ENCODE measurements at places on chromosomes 7 and 10.

GRCh38 chr7:147896121-147896520 is 694.4 kb upstream of the C7orf33 start:
- no peak for DNase-seq

GRCh38 chr7:129769400-129769774 is 157.9 kb downstream of the NRF1 start:
- no peak for DNase-seq

- no peak for DNase-seq
These were observed 24.3 kb downstream of the ABCB4 start for GRCh38 chr7:87451187-87451586.

- DNase-seq = no peak
These were observed 42.7 kb upstream of the CACNB2 start for GRCh38 chr10:18097524-18097923.

DNA sequence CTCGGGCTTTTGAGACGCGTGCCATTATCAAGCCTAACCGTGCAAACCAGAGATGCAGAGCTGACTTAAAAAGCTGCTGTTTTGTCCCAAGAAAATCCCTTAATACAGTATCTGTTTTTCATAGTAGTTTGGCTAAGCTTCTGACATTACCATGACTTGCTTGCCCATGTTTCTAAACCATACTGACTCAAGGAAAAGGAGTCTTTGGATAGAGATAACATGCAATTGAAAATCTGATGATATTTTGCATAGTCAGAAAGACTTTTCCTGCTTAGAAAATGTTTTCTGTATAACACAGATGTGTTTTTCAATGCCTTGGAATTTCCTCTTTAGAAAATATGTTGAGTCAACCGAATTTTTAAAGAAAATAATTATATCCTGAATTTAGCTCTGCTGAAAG is 21.5 kb upstream of the AKR1E2 start:
- no peak for DNase-seq

- DNase-seq = no peak
These were observed 85.9 kb downstream of the CDK6 start for GRCh38 chr7:92750447-92750839.

GRCh38 chr10:66982792-66983474 is 57.1 kb downstream of the LRRTM3 start:
- peak; percentile 36 for DNase-seq

DNA sequence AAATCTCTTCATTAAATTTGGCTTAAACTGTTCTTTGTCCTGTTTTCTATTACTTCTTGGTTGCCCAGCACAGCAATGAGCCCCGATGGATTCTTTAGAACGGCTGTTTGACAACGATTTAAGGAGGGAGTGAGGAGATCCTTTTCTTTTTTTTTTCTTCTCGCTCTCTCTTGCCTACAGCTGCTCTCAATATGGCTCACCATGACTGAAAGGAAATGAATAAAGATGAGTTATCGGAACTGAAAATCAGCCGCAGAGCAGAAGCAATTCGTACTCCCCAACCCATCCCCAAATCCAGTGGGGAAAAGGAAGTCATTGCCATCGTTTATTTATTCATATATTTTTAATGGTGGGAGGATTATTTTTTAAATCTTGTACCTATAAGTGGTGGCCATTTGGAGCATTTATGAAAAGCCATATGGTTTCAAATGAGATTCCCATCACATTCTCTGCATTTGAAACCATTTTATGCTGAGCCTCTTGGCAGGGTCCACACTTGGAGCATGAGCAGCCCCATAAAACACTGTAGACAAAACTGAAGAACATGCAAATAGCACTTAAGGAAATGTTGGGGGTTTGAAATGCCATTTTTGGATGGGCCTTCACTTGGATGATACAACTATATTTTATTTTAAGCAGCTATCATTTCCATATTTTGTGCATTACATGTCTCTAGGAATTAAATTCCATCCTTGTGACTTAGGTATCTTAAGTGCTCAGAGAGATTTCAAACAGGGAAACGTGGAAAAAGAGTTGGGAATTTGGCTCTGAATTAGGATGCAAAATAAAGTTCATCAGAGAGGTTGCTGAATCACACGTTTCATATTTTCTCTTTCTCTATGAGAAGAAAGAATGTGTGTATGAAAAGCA is 107.7 kb upstream of the FZD1 start:
- DNase-seq = no peak

GRCh38 chr7:22854158-22855048 is 31.8 kb upstream of the TOMM7 start:
- peak; percentile 21 for DNase-seq

GRCh38 chr7:53744403-53744760 is 708.9 kb downstream of the POM121L12 start:
- no peak for DNase-seq

DNA sequence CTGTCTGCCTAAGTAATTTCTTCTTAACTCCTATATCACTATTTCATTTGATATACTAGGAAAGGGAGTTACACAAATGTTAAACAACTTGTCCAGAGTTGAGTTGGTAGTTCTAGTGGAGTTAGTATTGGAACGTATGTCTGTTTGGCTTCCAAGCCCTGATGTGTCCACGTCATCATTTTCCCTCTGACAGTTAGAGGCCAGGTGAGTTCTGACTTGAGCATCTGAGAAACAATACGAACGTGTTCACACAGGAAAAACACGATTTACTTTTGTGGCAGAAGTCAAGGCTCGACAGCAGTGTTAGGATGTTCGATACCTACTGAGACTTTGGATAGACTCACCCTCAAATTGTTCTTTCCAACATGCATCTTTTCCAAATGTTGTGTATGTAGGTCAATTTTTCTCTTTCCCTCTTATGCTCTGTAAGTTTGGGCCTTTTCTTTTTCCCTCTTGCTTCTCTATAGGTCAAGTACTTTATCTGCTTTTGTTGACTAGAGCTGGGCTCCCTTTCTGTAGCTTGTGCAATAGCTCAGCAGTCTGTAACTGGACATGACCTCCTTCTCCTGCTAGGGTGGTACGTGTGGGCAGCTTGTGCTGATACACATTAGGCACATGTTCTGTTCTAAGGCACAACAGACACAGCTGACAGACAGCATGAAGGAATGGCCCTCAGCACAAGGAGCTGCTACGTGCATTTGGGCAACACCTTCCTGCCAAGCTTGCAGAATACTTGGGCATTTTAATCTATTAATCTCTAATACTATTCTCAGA is 222.9 kb downstream of the PTEN start:
- DNase-seq = no peak

DNA sequence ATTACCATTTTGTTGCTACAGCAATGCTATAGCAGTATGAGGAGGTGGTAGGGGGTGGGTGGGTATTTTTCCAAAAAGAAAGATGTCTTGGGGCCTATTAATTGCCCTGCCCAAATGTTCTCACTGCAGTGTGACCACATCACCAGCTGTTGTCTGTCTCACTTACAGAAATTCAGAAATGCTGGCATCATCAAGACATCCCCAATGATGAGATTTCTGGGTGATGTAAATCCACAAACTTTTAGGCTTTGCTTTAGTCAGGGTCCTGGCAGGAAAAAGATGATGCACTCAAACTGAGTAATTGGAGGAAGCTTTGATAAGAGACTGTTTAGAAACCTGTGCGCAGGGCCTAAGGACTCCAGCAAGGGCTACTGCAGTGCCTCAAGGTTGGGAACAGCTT is 56.2 kb upstream of the OPN4 start:
- DNase-seq = no peak

GRCh38 chr10:110857265-110858171 is 14.2 kb upstream of the PDCD4 start:
- DNase-seq = no peak

DNA sequence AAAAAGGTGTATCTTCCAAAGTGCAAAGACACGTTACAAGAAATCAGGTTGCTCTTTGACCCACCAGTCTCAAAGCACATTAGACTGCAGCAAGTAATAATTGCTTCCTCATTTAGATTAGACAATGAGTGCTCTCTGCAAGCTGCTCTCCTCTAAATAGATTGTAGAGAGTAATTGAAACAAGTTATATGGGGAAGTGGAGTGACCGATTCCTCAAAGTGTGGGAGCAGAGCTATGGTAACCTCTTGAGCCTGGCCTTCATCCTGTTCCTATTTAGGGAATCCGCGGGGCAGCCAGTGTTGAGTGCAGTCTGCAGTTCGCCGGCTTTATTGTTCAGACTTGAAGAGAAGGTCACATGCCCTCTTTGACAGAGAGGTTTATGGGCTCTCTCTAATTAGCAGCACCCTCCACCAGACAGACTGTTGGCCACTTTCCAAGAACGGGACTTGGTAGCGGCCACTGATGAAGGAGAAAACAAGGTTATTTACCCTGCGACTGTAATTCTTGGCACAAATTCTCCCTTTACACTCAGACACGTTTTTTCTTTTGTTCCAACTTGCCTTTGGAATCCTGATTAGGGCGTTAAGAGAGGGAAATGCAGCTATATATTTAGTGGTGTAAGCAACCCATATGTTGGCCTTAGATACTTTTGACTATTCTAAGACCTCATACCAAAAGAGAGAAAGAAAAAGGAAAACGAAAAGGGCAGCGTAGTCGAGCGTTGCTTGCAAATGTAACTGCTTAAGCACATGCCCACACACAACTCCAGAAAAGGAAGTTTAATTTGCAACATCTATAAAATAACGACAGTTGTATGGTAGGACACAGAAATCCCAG is 107.5 kb downstream of the REEP3 start:
- peak; percentile 82 for DNase-seq

- no peak for DNase-seq
These were observed 204.9 kb upstream of the FRMD4A start for GRCh38 chr10:14535457-14536130.

GRCh38 chr10:106972381-106972780 is 192.1 kb downstream of the SORCS1 start:
- DNase-seq = no peak

- DNase-seq = no peak
These were observed 43.7 kb upstream of the PRKAR1B start for GRCh38 chr7:770741-771166.

GRCh38 chr10:31319602-31320549 is 860 bp downstream of the ZEB1 start:
- peak; percentile 65 for DNase-seq

GRCh38 chr10:14665865-14666857 is 108.5 kb downstream of the FAM107B start:
- DNase-seq = no peak

GRCh38 chr7:818031-818699 is 14.1 kb upstream of the SUN1 start:
- DNase-seq = peak; percentile 34

DNA sequence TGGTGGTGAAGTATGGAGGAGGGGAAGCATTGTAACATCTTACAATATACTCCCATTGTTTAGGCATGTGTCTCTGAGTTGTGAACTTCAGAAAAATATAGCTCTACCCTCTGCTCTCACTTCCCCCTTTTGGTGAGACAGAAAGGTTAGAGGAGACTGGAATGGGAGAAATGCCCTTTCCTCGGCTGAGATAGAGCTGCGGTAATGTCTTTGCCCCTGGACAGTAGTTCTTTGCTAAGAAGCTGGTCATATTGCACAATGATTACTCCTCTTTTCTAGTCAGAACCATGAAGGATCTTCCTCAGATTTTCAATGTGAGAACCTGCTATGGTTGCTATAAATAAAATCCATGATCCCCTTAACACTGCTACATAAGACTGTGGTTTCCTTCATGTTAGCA is 171.0 kb downstream of the SEM1 start:
- no peak for DNase-seq

GRCh38 chr7:35875292-35875691 is 74.4 kb downstream of the SEPTIN7 start:
- no peak for DNase-seq

GRCh38 chr10:34539533-34540315 is 275.4 kb downstream of the PARD3 start:
- no peak for DNase-seq

- DNase-seq = no peak
These were observed 298.3 kb upstream of the FZD8 start for GRCh38 chr10:35940141-35941041.

DNA sequence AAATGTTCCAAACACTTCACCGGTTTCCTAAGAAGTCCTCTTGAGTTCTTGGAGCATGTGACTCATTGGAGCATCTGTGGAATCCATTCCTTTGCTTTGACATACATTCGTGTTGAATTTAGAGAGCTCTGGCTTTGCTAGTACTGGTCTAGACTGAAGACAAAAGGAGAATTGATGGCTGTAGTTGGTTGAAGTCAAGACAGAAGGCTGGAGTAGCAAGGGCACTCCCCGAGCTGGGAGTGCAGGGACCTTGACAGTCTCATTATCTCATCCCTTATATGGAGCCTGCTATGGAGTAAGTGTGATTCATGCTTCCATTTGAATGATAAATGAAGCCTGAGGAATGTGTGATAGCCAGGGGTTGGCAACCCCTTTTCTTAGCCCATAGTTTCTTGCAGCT is 1249.1 kb downstream of the TYW1 start:
- no peak for DNase-seq

DNA sequence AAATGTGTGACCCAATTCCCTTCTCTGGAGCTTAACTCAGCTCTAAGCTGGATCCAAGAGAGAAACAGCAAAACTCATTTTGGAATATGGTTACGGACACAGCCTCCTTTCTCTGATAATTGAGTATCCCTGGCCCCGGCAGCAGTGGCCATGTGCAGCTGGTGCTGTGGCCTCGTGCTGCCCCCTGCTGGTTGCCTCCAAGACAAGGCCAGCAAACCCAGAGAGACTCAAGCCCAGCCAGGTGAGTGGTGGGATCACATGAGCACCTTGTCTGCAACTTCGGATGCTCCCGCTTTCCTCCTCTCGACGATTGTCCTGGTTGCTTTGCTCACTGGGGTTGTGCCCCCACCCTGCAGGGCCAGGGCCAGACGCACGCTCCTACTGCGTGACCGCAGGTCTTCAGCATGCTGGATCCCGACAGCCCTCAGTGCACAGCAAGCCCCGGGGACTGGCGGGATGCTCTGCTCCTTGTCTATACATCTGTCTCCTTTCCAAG is 19.4 kb downstream of the SFTPD start:
- DNase-seq = peak; percentile 60

DNA sequence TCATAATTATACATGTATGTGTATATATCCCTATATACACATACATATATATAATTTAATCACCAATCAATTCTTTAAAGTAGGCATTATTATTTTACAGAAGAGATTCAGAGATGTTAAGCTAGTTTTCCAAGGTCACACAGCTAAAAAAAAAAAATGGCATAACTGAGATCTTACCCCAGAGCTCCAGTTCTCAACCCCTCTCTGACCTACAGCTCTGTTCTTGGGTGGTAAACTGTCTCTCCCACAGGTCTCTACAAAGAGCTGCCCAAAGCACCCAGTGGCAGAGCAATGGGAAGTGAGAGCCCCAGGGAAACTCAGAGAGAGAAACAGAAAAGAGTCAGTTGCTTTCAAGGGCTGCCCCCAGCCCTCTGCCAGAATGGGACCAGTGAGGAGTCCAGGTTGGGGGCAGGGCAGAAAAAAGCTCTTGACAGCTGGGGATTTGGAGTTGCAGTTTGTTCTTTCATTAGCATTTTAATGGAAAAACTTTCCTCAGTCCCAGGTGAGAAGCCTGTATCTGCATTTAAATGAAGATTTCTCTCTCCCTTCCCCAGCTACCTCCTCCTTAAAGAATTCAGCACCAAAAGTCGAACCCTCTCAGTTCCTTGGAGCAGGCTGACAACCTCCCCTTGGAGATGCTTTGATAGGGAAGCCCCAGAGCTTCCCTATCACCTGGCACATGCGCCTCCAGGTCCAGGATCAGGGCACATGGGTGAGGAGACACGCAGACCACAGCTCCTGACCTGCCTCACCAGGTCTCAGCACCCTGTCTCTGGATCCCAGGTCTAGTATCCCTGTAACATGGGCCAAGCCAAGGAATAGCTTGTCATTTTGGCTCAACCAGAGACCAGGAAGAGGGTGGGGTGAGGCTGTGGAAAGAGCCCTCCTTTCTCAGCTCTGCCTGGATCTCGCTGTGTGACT is 388.1 kb downstream of the PLXNA4 start:
- DNase-seq = no peak

Measured in NCI-H1417 (cell line).